ENCODE measurements at places on chromosomes 13 and 19.

DNA sequence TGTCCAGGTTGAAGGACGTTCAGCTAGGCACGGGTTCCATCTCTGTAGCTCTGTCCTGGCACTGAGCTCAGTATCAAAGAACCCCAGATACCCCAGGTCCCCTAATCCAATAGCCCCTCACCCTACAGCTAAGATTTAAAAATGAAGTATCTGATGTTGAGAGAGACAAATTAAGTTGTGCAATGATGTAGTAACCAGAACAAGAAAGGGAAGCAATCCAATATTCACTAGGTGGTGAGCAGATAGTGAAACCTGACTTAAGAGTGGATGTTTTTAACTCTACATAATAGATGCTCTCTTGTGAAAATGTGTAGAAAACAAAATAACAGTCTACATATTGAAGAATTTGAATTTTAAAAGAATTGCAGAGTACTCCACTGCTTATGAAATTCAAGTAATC lies 1.8 kb downstream of the ACOD1 start:
- no peak for DNase-seq

DNA sequence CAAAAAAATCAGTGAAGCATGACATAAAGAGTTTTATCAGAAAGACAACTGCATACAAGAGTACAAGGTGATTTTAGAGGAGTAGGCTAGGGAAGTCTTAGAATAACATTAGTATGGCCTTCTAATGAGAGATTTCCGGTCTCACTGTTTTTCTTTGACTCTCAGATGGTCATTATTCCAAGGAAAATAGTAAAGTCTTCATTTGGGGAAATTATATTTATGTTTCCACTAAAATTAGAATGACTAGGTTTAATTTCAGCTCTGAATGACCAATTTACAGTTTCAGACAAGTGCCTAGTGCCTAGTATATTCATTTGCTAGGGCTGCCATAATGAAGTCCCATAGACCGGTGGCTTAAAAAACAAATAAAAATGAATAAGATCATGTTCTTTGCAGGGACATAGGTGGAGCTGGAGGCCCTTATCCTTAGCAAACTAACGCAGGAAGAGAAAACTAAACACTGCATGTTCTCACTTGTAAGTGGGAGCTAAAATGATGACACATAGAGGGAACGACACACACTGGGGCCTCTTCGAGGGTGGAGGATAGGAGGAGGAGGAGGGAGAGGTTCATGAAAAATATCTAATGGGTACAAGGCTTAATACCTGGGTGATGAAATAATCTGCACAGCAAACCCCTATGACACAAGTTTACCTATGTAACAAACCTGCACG lies 303.1 kb downstream of the PCDH9 start:
- DNase-seq = no peak

- DNase-seq = no peak
Observed at GRCh38 chr13:32829269-32829668, 187.0 kb upstream of the KL start.

- DNase-seq = no peak
Observed at GRCh38 chr13:25733001-25733491, 318.8 kb downstream of the SHISA2 start.

DNA sequence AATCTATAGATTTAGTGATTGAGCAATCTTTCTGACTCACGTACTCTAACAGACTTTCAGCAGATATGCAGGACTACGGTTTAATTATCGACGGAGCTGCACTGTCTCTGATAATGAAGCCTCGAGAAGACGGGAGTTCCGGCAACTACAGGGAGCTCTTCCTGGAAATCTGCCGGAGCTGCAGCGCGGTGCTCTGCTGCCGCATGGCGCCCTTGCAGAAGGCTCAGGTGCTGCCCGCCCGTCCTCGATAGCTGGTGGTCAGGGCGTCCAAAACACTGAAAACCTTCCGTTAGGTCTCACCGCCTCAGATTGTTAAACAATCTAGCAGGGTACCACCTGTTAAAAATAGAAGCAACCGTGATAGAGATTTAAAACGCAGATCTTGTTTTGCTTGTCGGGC lies 113.2 kb upstream of the MCF2L start:
- DNase-seq = no peak

DNA sequence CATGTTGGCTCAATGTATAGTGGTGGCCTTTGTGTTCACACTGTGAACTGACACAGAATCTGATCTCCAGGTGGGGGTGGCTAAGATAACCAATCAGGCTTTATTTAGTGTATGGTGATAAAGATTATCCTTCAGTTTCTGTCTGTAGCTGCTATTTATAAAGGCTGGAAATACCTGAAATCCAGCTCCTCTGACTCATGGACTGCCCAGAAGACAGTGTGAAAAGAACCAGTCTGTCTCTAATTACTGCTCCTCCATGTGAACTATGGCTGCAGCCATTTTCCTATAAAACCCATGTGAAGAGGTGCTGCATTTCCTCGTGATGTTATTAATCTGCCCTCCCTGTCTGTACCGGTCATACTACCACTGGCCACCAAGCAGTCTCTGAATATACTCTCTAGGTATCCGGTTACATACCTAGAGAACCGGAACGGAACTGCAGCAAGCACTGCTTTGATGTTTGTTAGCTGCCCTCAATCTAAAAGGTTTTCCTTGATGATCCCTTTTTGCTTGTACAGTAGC lies 238.0 kb downstream of the LHFPL6 start:
- DNase-seq = no peak

- no peak for DNase-seq
Observed at GRCh38 chr19:3593156-3593555, 7.9 kb downstream of the GIPC3 start.
